ENCODE measurements at places on chromosomes 4 and X. TPM values are rescaled to one million over a fixed set of nuclear protein-coding genes. Genes with fewer than 3 reads are reported as not detected.

MAGEB1 gene
- polyA plus RNA-seq, result not detected

STATH gene
- polyA plus RNA-seq, result not detected

GRCh38 chrX:63959975-63960374 is 175.0 kb upstream of the ARHGEF9 start:
- H3K4me3 ChIP-seq, result no peak overlapping the region
- H3K36me3 ChIP-seq, result no peaks in the 10 kb centered on the region
- DNase-seq, result peak; percentile 40
- H3K27ac ChIP-seq, result no peak overlapping the region
- H3K27me3 ChIP-seq, result no peaks in the 10 kb centered on the region

DNA sequence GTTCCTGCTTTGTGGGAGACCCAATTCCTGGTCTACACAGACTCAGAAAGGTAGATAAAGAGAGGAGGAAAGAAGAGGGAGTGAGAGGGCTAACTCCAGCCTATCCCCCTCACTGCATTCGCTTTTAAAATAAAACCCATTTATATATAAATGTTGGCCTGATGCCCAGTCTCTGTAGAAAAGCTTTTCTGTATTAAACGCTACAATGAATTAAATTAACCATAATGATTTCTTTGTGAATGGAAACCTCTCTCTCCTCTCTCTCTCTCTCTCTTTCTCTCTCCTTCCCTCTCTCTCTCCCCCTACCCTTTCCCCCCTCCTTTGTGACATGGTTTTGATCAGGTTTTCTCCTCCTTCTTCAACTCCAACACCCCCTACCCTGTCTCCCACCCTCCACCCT is 34.8 kb downstream of the PJA1 start:
- no peak overlapping the region for H3K27ac ChIP-seq
- DNase-seq, result peak; percentile 61
- H3K36me3 ChIP-seq, result no peaks in the 10 kb centered on the region
- peaks cover 14% of the 10 kb centered on the region for H3K27me3 ChIP-seq
- H3K4me3 ChIP-seq, result no peak overlapping the region

DNA sequence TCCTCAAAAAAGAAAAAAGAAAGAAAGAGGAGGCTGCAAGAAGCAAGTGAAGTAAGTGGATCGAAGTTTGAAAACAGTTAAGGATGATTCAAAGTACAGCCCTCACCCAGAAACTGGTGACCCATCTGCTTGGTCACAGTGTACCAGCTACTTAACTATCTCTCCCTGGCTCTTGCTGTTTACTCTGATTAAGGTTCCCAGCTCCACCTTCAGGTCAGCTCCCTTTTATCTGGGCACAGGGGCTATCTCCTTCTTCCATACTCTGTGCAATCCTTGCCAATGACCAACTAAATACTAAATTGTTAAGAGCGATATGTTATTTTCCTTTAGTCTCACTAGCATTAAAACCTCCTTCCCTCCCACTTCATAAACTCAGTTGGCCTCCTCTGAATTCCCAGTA is 81.5 kb upstream of the SMIM10 start:
- no peak overlapping the region for H3K27ac ChIP-seq
- H3K4me3 ChIP-seq, result no peak overlapping the region
- no peaks in the 10 kb centered on the region for H3K36me3 ChIP-seq
- H3K4me1 ChIP-seq, result no peaks in the 10 kb centered on the region

- peaks cover 6% of the 10 kb centered on the region for H3K27me3 ChIP-seq
- DNase-seq, result peak; percentile 37
- H3K4me1 ChIP-seq, result no peaks in the 10 kb centered on the region
- no peak overlapping the region for H3K27ac ChIP-seq
- no peak overlapping the region for H3K4me3 ChIP-seq
Measured at GRCh38 chrX:52352551-52352950, 16.3 kb upstream of the XAGE2 start.

- no peaks in the 10 kb centered on the region for H3K4me1 ChIP-seq
- H3K36me3 ChIP-seq, result peaks cover 33% of the 10 kb centered on the region
- no peak overlapping the region for H3K27ac ChIP-seq
- H3K27me3 ChIP-seq, result no peaks in the 10 kb centered on the region
Measured at GRCh38 chr4:47899639-47900038, 14.7 kb downstream of the NFXL1 start.

DNA sequence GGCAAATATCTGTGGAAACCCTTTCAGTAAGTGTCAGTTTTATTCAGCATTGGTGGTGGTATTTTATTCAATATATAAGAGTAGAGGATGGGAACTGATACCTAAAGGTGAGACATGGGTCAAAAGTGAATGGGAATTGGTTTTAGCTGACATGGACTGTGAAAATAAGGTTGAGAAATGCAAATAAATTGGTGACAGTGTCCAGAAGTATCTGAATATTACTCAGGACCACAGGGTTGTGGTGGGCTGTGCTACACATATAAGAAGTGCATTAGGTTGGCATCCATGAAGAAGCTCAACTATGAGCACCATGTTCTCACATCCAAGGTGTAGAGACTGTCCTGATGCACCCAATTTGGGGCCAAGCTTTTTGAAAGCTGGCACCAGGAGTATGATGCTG is 45.0 kb downstream of the ETDC start:
- H3K4me1 ChIP-seq, result no peaks in the 10 kb centered on the region
- no peak overlapping the region for H3K27ac ChIP-seq
- H3K36me3 ChIP-seq, result peaks cover 4% of the 10 kb centered on the region
- no peak for DNase-seq
- no peaks in the 10 kb centered on the region for H3K27me3 ChIP-seq
- H3K4me3 ChIP-seq, result no peak overlapping the region

DNA sequence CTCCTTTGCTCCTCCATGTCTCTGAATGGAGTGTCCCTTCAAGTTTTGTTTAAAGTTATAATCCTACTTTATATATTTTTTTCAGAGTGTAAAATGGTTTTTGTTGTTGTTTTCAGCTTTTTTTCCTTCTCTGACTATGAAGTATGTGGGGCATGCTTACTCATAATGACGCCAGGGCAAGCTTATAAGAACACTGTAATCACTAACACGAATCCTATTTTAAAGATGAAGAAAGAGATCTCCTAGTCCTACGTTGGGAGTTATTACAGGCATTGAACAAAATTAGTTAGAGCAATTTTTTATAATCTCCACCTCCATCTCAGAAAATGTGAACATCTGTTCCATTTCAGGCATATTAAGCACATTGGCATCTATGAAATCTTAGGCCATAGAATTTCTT is 268.1 kb upstream of the MAGEB2 start:
- no peaks in the 10 kb centered on the region for H3K4me1 ChIP-seq
- no peak overlapping the region for H3K4me3 ChIP-seq
- H3K36me3 ChIP-seq, result no peaks in the 10 kb centered on the region
- DNase-seq, result no peak

DNA sequence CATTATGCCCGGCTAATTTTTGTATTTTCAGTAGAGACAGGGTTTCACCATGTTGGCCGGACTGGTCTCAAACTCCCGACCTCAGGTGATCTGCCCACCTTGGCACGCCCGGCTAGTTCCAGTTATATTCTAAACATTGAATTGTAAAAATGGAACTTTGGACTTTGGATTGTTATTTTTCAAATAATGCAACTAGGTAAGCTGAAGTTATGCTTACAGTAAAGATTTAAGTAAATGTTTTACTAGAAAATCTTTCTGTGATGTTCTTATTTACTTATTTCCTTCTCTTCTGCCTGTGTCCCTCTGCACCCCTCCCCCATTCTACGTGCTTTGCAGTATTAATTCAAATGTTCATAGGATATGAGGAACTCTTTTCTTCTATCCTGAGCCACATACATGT is 26.1 kb downstream of the GK start:
- no peaks in the 10 kb centered on the region for H3K4me1 ChIP-seq
- no peaks in the 10 kb centered on the region for H3K27me3 ChIP-seq
- H3K4me3 ChIP-seq, result no peak overlapping the region
- no peaks in the 10 kb centered on the region for H3K36me3 ChIP-seq
- no peak overlapping the region for H3K27ac ChIP-seq

GRCh38 chrX:23932046-23932445 is 24.2 kb downstream of the CXorf58 start:
- H3K27ac ChIP-seq, result no peak overlapping the region
- no peak overlapping the region for H3K4me3 ChIP-seq
- no peaks in the 10 kb centered on the region for H3K4me1 ChIP-seq

NUDT10 gene
- 0.30 TPM for polyA plus RNA-seq

CENPU gene
- polyA plus RNA-seq, result 2.1 TPM

GSX2 gene
- polyA plus RNA-seq, result not detected

DNA sequence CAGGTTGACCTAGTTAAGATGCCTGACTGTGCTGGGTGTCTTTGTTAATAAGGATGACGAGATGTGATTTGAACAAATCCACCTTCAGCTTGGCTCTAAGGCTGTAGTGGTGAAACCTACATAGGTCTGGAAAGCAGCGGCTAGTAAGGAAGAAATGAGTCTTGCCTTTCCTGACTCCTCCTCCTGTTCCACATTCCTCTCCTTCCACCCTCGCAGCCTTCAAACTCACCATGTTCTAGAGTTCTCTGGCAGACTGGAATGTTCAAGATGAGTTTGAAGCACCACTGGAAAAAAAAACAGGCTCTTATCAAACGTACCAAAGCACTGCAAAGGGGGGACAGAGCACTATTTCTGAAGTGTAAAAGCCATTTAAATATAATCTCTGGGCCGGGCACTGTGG is 395.4 kb downstream of the BMPR1B start:
- no peak overlapping the region for H3K27ac ChIP-seq
- DNase-seq, result no peak
- no peaks in the 10 kb centered on the region for H3K27me3 ChIP-seq
- H3K36me3 ChIP-seq, result no peaks in the 10 kb centered on the region

- no peak overlapping the region for H3K4me3 ChIP-seq
- H3K4me1 ChIP-seq, result no peaks in the 10 kb centered on the region
- H3K36me3 ChIP-seq, result peaks cover 5% of the 10 kb centered on the region
- H3K27ac ChIP-seq, result no peak overlapping the region
- DNase-seq, result peak; percentile 30
Measured at GRCh38 chr4:186201535-186202230, 10.3 kb downstream of the CYP4V2 start.

STK32B gene
- polyA plus RNA-seq, result 0.65 TPM

SLC10A4 gene
- 1.9 TPM for polyA plus RNA-seq

- H3K4me1 ChIP-seq, result no peaks in the 10 kb centered on the region
- no peaks in the 10 kb centered on the region for H3K27me3 ChIP-seq
- no peaks in the 10 kb centered on the region for H3K36me3 ChIP-seq
- no peak for DNase-seq
Measured at GRCh38 chr4:95531141-95531540, 17.6 kb downstream of the UNC5C start.

- peak overlapping the region; percentile 86 for H3K4me3 ChIP-seq
- peak overlapping the region; percentile 98 for H3K27ac ChIP-seq
- DNase-seq, result peak; percentile 46
Measured at GRCh38 chr4:184475096-184475461, 729 bp upstream of the IRF2 start.

DNA sequence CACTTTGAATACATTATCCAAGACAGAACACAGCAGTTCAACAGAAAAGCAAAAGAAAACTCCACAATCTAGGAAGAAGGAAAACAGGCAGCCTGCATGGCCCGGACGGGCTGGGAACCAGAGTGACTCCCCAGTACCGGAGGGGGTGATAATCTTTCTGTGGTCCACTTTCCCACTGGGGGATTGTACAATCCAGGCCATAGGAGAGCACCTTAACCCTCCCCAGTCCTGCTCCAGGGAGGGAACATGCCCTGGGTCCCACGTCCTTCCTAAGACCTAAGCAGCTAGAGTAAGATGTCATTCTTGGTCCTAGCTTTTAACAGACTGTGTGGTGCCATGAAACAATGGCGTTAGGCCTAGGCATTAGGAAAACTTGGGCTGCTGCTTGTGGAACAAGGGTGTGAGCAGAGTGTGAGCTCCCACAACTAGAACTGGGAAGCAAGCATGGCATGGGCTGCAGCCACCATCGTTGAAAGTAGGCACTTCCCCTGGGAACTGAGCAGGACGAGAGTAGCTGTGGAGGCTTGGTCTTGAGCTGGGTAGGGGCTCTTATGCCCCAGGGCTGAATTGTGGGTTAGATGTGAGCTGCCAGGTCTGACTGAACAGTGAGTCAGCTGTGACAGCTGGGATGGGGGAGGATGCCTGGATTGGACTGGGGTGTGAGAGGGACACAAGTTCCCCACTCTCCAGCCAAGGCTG is 42.4 kb downstream of the NAT8L start:
- H3K36me3 ChIP-seq, result no peaks in the 10 kb centered on the region
- no peaks in the 10 kb centered on the region for H3K27me3 ChIP-seq
- H3K4me1 ChIP-seq, result no peaks in the 10 kb centered on the region
- H3K27ac ChIP-seq, result no peak overlapping the region
- DNase-seq, result no peak
- no peak overlapping the region for H3K4me3 ChIP-seq
